ENCODE measurements at places on chromosomes 12 and 14.
A peak's percentile ranks its signal among the peaks of the same experiment; 100 is the strongest.

DNA sequence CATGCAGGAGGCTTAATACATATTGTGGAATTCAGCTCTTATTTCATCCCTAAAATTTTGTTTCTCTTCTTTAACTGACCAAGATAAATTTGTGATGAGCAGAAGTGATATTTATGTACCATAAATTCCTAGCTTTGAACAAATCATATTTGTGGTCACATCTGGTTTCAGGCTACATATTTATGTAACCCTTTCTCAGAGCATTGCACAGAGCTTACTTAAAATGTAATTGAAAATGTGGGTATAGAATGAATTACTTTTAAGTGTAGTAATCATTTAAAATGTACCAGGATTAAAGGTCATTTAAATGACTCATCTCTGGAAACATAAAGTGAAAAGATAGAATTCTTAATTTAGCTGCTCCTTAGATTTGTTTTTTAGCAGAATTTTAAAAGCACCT, 129.9 kb upstream of the FRMD6 start:
- no peak for DNase-seq

- DNase-seq = peak; percentile 19
Observed at GRCh38 chr12:52903285-52903854, 1.5 kb downstream of the KRT8 start.

DNA sequence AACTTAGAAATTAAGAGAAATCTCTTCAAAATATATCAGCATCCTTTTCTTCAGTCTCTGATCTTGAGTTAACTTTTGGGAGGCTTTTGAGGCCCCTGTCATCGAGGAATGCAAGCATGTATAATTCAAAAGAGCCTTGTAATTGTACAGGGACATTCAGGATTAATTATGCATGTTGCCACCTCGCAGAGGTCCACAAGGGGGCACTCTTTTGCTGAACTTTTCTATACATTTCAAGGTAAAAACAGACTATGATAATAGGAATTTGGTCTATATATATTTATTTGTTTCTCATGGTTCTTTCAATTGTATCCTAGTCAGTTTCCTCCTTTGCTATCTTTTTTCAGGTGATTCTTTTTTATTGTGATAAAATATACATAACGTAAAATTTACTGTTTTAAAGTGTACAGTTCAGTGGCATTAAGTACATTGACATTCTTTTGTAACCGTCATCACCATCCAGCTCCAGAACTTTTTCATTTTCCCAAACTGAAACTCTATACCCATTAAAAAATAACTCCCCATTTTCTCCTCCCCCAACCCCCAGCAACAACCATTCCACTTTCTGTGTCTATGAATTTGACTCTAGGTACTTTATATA, 47.0 kb upstream of the SLC2A13 start:
- DNase-seq = no peak

DNA sequence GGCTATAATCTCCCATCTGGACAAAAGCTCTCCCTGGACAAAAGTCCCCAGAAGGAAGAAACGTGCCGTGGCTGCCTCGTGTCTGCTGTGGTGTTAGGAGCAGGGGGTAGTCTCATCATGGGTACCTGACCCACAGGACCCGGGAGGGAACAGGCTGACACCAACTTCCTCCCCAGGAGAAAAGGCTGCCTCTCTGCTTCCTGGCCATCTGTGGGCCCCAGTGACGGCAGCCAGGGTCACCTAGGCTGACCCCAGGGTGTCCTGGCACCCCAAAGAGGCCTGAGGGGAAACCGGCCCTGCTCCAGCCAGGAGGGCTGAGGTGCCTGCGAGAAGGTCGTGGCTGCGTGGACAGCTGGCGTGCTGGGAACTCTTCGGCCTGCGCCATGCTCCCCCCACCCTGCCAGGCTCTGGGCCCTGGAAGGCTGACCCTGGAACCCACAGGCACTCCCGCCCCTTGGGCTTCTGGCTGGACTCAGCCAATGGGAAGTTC, 133.9 kb downstream of the RFLNA start:
- DNase-seq = no peak

DNA sequence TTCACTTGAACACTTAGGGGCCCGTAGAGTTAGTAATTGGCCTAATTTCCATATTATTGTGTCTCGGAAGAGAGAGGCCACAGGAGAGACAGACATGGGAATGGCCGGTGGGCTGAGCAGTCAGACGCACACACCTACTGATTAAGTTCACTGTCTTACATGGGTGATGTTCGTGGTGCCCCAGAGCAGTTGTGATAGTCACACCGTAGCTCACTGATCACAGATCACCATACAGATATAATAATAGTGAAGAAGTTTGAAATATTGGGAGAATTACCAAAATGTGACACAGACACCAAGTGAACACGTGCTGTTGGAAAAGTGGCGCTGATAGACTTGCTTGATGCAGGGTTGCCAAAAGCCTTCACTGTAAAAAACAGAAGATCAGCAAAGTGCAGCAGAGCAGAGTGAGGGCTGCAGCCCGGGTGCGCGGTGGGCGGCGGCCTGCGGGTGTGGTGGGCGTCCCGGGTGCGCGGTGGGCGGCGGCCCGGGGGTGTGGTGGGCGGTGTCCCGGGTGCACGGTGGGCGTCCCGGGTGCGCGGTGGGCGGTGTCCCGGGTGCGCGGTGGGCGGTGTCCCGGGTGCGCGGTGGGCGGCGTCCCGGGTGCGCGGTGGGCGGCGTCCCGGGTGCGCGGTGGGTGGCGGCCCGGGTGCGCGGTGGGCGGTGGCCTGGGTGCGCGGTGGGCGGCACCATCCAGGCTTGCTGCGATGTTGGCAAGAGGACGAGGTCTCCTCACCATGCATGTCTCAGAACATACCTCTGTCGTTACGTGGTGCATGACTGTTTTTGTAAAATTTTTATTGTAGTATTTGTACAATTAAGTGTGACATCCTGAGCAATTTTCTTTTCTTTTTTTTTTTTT, 34.3 kb upstream of the TEX22 start:
- no peak for DNase-seq

- DNase-seq = no peak
Observed at GRCh38 chr12:26017484-26018211, 59.2 kb downstream of the RASSF8 start.

- no peak for DNase-seq
Observed at GRCh38 chr14:103629503-103630121, 601 bp downstream of the KLC1 start.

GRCh38 chr14:106372870-106373652, 846.7 kb downstream of the TMEM121 start:
- no peak for DNase-seq

GRCh38 chr14:40221428-40221827, 789.2 kb upstream of the FBXO33 start:
- DNase-seq = no peak

GRCh38 chr12:1838994-1839365, 18.6 kb downstream of the LRTM2 start:
- DNase-seq = no peak

GRCh38 chr12:30753233-30753632, 1.5 kb downstream of the CAPRIN2 start:
- no peak for DNase-seq

DNA sequence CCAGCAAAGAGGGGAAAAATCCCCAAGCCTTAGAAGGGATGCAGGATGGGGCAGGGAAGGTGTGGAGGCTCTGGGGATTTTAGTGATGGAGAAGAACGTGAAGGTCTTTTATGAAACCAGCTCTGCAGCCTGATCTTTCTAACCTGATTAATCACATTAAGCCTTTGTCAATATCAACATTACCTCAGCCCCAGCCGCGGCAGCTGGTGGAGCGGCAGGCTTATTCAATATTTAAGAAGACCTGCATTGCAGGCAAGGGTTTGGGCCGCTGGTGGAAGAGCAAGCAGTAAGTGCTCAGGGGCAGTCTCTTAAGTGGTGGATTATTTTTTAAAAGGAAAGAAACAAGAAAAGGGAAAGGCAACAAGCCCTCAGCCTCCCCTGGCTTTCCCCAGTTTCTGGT, 16.6 kb downstream of the RPH3A start:
- no peak for DNase-seq

DNA sequence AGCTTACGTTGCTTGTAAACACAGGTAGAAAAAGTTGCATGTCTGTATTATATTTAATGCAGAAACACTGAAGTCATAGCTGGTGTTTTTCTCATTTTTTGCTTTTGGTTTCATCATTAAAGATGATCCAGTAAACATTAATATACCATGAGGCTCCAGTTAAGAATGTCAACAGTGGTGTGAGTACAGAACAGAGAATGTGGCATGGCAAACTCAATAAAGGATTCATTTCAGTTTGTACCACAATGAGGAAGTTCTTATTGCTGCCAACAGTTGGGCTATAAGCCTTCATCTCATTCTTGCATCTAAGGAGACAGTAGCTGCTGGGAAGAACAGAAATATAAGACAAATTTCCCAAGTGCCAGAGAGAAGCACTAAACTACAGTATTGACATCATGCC, 72.1 kb upstream of the ST8SIA1 start:
- no peak for DNase-seq

DNA sequence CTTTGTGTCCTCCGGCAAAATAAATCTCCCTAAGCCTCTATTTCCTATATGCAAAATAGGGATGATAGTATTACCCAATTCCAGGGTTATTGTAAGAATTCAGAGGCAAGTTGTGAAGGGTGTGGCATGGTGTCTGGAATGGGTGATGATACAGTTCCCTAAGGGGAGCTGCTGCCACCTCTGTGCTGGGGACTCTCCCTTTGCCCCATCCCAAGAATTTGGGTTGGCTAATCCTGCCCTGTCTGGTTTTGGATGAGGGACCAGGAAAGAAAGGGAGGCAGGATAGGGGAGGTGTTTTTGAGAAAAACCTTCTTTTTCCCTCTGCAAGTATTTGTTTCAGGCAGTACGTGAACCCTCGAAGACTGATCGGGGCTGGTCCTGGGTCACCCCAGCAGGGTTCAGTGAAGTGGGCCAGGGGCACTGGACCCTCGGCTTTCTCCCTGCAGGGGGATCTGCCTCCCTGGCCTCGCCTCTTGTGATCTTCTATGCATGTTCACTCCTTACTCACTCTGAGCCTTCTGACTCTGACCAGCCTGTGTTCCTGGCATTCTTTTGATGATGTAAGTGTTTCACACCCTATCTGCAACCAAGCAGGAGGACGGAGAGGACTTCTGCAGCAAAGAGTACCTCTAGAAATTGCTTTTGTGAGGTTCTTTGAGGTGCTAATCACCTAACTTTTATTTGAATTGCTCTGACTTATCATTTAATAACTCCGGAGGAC, 60.8 kb downstream of the RASSF3 start:
- no peak for DNase-seq
